ENCODE measurements at places on chromosomes 1 and 21.

- DNase-seq = no peak
Measured at GRCh38 chr1:171141688-171142415, 43.2 kb upstream of the FMO2 start.

- DNase-seq = no peak
Measured at GRCh38 chr1:50474859-50475809, 51.9 kb upstream of the DMRTA2 start.

- no peak for DNase-seq
Measured at GRCh38 chr21:33940881-33941245, 25.3 kb upstream of the ATP5PO start.

DNA sequence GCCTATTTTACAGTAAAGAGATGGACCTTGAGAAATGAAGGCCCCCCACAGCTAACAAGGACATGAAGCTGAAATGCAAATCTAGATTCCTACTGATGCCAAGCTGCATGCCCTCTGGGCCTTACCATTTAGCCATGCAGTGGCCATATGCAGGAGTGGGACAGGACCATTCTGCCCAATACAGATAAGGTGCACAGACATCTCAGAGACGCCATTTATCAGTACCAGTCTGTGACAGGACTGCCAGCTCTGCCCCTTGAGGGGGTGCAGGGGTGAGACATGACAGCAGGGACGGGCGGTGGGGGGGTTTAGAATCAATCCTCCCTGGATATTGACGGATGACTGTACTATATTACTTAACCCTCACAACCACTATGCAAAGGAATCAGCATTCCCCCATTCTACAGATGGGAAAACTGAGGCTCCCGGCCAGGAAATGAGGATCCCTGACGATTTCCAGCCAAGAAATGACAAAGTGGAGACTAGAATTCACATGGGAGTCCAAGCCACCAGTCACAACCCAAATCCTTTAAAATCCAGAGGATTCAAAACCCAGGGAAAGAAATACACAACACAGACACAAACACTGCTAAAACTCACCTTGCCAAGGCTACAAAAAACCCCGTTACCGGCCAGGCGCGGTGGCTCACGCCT is 10.8 kb downstream of the SSBP3 start:
- DNase-seq = no peak

DNA sequence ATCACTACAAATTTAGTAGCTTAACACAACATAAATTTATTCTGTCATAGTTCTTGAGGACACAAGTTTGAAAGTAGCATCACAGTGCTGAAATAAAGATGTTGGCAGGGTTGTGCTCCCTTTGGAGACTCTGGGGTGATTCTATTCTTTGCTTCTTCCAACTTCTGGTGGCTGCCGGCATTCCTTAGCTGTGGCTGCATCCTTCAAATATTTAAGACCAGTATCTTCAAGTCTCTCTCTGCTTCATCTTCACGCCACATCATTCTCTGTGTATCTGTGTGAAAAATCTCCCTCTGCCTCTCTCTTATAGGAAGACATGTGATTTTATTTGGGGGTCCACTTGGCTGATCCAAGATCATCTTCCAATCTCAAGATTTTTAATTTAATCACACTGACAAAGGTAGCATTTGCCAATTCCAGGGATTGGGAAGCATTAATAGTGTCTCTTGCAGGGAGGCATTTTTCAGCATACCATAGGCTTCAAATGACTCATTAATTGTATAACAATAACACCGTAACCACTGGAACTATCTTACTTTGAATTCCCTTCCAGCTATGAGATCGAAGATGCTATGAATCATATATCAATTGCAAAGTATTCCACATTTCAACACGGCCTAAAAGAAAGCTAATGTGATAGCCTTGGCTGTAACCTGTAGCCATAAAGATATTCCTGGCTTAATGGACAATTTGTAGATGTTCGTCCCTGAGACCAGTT is 74.6 kb downstream of the DPT start:
- DNase-seq = no peak

GRCh38 chr21:44380876-44381275 is 27.5 kb downstream of the TRPM2 start:
- DNase-seq = no peak

GRCh38 chr1:169202791-169203665 is 96.5 kb downstream of the ATP1B1 start:
- DNase-seq = no peak

DNA sequence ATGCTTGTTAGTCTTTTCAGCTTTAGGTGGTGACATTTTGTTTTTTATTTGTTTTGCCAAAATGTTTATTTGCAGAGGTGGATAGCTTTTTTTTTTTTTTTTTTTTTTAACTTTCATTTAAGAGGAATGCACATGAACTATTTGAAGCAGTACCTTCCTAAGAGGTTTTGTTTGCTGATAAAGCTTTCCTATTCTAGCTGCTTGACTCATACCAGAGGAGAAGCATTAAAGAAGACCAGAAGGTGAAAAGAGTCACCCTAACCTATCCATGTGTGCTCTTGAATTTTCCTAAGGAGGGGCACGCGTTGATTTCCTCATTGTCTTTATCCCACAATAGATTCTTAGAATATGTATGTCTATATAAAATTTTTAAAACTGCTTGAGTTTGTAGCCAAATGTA is 57.7 kb downstream of the PRDM2 start:
- no peak for DNase-seq

All from activated naive CD4-positive, alpha-beta T cell (primary cell).